CD4-positive, alpha-beta T cell treated with Interleukin-6 for 4 hours (primary cell): ENCODE measurements at places on chromosomes 7 and 10.

GRCh38 chr10:104300736-104301292 lies 31.8 kb downstream of the GSTO2 start:
- peak; percentile 39 for DNase-seq

DNA sequence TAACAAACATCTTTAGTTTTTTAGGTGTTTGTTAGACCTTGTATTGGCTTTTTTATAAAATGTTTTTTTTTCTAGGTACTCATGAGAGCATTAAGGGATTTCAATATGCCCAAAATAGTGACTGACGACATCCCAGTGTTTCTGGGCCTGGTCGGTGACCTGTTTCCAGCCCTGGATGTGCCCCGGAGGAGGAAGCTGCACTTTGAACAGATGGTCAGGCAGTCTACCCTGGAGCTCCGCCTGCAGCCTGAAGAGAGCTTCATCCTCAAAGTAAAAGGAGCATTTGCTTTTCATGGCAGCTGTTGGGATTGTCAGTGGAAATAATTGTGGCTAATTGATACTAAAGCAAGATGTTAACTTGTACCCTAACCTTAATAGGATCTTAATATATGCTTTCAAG lies 161.5 kb downstream of the DNAH11 start:
- no peak for DNase-seq

GRCh38 chr10:133378251-133379096 lies 588 bp upstream of the PAOX start:
- DNase-seq, result peak; percentile 75

DNA sequence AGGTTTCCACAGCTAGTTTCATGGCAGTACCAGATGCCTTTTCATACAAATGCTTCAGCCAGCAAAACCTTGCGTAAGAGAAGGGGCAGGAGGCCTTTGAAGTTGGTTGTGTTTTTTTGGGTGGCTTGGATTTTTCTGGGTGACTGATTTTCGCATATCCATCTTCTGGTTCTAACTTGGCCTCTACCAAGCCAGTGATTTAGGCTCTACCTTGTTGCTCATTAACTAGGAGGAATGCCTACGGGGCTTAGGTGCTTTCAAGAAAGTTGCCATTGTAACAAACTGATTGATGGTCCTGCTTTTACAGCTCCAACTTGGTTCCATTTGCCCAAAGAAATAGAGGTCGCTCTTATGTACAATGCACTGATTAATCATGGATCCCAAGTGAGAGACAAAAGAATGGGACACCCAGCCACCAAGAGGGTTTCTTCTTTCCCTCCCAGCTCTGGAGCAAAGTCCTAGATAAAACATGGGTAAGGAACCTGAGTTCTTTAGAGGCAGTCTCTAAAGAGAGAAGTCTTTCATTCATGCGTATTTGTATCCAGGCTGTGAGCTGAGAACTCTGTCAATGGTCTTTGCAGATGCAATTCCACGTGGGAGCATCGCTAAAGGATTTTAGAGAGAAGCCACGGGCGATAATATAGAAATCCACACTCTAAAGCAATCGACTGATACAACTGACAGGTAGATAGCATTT lies 92.1 kb upstream of the FGFR2 start:
- DNase-seq, result no peak

DNA sequence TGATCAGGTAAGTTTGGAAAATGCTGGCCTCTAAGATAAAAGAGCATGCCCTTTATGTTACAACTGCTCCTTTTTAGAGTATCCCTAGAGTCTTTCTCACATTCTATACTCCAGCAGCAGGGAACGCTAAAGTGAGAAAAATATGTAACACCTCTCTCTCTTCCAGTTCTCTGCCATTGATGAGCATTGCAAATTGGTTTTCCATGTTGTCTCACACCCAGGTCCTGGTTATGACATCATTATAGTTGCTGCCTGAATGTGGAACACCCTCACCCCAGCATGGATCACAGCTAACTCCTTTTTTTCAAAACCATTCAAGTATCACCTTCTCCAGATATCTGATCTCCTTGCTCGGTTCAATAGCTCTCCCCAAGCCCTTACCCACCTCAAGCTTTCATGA lies 84.4 kb downstream of the DGKI start:
- DNase-seq, result no peak

DNA sequence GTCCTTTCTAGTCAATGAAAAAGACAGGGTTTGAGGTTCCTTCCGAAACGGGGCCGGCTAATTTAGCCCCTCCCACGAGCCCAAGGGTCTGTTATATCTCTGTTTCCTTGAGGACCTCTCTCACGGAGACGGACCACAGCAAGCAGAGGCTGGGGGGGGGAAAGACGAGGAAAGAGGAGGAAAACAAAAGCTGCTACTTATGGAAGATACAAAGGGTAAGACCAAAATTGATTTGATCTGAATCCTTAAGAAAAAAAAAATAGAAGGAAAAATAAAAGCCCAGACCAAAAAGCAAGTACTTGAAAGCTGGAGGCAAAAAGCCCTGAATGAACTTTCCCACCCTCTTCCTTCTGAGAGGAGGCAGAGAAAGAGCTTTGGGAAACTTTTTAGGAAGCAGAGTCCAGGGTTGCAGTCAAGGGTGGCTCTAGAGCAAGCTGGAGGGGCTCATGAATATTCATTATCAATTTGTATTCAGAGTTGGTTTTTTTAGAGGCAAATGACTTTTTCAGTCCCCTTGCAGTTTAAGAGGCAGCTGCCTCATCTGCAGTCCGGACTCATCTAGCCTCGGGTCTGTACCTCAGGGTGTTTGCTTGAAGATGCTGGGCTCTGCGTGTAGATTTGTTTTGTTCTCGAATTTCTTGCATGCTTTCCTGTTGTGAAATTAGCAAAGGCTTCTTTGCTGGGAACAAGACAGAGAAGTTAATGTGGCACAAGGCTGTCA lies at the start of gene ENTPD1:
ENTPD1 (plus strand) TSS at position 123 of the 721 bp plus-strand sequence; CDS start at position 200, 77 bp downstream.
- no peak for DNase-seq

- DNase-seq, result no peak
Measured at GRCh38 chr7:140165422-140165821, 11.4 kb downstream of the KDM7A start.

GRCh38 chr7:2069472-2069860 lies 163.3 kb downstream of the MAD1L1 start:
- no peak for DNase-seq

GRCh38 chr7:149546331-149546730 lies 48.7 kb upstream of the ZNF746 start:
- no peak for DNase-seq

DNA sequence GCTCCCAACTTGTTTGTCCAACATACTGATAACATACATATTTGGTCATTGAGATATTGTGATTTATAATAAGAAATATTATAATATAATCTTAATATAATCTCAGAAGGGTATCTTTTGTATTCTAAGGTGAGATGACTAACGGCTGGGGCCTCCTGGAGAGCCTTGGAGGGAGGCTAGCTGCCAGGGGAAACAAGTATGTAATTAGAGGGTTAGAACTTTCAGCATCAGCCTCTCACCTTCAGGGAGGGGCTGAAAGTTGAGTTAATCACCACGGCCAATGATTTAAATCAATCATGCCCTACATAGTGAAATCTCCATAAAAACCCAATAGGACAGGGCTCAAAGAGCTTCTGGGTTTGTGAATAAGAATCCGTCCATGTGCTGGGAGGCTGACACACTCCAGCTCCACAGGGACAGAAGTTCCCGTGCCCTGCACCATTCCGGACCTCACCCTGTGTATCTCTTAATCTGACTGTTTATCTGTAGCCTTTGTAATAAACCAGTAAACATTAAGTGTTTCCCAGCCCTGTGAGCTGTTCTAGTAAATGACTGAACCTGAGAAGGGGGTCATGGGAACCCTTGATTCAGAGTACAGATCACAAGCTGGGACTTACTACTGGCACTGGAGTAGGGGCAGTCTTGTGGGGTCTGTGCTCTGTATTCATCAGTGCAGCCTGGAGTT lies 86.3 kb upstream of the STEAP1B start:
- DNase-seq, result no peak

DNA sequence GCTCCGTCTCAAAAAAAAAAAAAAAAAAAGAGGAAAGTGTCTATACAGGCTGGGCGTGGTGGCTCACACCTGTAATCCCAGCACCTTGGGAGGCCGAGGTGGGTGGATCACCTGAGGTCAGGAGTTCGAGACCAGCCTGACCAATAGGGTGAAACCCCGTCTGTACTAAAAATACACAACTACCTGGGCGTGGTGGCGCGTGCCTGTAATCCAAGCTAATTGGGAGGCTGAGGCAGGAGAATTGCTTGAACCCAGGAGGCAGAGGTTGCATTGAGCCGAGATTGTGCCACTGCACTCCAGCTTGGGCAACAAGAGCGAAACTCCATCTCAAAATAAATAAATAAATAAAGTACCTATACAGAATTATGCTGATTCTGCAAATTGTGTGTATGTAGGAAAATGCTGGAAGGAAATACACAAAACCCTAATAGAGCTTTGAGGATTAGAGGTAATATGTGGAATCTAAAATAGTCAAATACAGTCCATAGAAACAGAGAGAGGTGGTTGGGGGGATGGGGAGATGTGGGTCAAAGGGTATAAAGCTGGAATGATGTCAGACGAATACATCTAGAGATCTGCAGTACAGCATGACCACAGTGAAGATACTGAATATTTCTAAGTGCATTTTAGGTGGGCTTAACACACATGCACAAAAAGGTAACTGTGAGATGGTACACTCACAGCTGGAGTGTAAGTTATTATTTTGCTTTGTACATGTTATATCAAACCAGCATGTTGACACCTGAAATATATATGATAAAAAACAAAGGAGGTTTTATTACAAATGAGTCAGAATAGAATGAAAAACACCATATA lies 174.5 kb upstream of the KLF14 start:
- DNase-seq, result no peak

DNA sequence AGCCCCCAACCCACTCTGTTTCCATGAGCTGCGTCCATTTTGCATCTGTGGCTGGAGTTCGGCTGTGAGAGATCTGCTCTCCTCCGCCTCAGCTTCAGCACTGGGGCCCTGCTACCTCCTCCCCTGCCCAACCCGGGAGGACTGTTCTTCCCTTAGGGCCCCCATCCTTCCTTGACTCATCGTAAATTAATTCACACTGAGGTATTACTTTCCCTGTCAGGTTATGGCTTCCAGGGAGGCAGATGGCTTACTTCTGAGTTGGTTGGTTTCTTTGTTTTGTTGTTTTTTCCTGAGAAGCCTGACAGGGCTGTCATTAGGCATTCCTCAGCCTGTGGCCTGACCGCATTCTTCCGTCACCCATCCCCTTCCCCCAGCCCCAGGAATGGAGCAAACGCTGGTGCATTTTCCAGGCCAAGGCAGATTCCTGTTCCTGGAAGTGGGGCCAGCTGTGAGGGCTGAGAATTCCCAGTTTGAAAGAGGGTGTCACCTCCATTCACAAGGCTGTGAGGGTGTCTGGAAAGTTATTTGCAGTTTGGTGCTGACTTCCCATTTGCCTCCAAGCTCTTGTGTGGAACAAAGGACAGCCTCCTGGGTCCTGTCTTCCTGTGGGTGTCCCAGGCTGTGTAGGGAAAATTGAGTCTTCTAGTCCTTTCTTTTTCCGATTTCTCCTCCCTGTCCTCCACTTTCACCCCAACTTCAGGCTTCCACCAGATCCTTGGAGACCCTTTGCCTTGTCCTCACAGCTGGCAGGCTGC lies 11.7 kb downstream of the CPA5 start:
- DNase-seq, result no peak

GRCh38 chr7:149196151-149196704 lies 882 bp downstream of the ZNF282 start:
- peak; percentile 6 for DNase-seq

- DNase-seq, result no peak
Measured at GRCh38 chr10:64115908-64116643, 594.9 kb downstream of the REEP3 start.

- DNase-seq, result no peak
Measured at GRCh38 chr7:106175507-106175906, 63.4 kb upstream of the SYPL1 start.

DNA sequence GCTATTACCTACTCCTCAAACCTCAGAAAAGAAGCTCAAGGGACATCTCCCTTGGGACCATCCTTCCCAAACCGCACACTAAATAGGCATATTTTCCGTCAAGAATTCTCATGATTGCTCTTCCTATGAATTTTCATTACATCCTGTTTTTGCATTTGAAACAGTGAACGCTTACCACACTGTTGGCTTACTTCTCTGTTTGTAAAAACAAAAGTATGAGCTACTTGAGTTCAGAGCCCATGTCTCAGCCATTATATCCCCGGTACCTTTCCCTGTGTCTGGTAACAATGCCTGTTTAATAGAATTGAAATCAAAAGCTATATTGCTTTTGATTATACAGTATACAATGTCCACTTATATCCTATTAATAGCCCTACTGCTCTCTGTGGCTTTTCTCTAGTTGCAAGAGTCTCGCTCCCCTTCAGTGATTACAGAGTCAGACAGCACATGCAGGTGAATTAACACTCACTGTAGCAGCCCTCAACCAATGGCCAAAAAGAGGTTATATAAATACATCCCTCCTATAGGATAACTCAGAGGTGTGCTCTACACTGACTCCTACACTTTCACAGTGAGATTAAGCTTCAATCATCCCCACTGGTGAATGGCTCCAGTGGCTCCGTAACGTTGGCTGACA lies 264.4 kb downstream of the SORCS1 start:
- DNase-seq, result no peak

GRCh38 chr10:83539528-83540308 lies 599.6 kb upstream of the GHITM start:
- no peak for DNase-seq

DNA sequence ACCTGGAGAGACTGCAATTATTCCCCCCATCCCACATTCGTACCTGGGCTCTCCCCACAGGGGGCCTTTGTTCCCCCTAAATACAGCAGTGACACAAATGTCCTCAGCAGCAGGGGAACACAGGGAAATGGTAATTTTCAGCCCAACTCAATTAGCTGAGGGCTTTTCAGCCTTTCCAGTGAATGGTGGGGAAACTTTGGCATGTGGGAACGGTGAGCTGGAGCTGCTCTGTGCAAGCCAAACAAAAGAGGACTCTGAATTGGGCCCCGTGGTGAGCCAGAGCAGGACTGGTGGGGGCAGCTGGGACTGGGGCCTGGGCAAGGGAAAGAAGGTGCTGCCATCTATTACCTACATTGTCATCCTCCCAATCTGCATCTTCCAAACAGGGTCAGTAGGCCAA lies 51.0 kb downstream of the FBXW4 start:
- no peak for DNase-seq

- no peak for DNase-seq
Measured at GRCh38 chr7:1054438-1054837, 10.1 kb downstream of the GPR146 start.
